ENCODE measurements at places on chromosomes 4 and X.

DNA sequence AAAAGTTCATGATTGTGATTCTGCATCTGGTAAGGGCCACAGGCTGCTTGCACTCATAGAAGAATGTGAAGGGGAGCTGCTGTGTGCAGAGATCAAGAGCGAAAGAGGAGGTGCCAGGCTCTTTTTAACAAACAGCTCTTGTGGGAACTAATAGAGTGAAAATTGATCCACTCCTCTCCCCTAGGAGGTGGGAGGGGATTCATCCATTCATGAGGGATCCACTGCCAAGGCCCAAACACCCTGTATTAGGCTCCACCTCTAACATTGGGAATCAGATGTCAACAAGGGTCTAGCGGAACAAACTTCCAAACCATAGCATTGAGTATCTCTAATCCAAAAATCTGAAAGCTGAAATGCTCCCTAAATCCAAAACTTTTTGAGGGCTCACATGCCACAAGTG, 16.4 kb upstream of the PPID start:
- no peak for DNase-seq

DNA sequence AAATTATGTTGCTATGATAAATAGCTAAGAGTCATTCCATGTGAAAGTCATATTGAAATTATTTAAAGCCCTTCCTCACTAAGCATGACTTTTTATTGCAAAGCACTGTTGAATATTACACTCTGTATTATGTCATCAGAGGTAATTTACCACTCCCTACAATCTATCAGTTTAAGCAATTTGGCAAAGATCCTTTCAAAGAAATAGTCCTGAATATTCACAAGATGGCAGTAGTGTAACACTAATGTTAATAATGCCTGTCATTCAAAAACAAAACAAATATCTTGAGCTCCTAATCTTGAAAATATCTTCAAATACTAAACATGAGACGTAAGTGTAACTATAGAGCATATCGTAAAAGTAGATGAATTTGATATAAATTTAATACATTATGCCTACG, 208.6 kb upstream of the TECRL start:
- DNase-seq: no peak

DNA sequence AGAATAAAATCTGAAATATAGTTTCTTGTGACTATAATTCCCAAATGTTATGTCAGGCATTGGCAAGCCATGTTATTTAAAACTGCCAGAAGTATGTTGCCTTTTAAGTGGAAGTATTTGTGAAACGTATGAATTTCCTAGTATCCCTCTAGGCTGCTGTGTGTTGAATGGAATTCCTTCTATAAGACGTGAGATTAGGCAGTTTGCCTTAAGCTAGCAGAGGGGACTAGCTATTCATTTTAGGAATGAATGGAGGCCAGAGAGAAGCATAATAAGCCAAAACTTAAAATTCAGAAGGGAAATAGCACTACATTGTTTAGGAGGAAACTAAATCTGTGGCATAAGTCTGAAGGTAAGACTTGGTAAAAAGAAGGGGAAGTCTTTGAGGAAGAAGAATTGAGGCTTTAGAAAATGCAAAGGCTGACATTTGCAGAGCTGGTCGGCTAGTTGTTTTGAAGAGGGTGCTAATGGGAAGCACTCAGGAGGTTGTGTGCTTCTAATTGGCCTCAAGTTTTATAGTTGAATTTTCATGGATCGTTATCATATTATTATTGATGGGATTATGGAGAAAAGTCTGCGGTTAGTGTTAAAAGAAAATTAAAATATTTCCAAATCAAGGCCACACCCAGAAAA, 57.1 kb downstream of the TMEM131L start:
- DNase-seq: no peak

DNA sequence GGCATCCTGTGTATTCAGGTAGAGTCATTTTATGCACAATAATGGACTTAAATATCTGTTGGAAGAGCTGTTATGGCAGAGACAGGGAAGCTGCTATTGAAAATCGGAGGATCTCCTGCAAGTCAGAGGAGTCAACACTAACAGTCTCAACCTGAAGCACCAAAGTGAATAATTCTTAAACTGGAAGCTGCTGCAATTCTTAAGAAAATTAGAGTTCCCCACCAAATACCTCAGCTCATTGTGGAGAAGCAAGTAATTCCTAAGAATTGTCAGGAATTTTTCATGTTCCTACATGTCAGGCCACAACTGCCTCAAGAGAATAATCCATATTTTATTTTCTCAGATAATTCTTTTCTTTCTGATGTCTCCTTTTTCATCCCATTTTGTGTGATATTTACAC, 892.6 kb upstream of the LCORL start:
- no peak for DNase-seq

DNA sequence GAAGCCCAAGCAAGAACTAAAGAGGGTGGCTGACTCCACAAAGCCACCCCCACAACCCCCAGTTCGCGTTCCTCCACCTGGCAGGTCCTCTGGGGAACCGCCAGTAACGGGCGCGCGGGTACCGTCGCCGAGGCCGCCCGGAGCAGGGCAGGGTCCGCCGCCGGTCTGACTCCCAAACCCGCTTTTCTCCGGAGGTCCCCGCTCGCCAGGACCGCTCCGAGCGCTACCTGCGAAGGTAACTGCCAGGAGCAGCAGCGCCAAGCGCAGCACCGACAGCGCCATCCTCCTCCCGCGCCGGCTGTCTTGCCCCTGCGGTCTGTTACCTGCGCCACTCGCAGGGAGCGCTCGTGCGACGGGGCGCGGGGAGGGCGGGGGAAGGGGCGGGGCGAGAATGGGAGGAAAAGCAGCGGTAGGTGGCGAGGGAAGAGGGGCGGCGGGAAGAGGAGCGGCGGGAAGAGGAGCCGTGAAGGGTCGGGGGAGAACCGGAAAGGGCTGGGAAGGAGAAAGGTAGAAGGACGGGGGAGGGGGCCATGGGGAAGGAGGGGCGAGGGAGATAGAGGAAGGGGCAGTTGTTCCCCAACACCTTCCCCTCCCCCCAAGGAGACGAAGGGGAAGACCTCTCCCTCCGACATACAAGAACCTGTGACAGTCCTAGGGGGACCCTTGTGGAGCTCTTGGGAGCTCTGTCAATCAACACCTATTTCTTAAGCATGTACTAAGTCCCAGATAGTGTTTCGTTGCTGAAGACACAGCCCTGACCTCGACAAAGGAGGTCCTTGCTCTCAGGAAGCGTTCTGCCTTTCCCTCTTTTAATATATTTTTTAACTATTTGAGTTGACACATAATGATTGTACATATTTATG, at the start of gene SPINK2:
SPINK2 (minus strand) TSS at position 321 of the 863 bp plus-strand sequence; CDS start at position 282, 39 bp downstream.
- DNase-seq: no peak
